ENCODE measurements at places on chromosomes 2 and 18.

GRCh38 chr2:46331109-46331766, 34.0 kb downstream of the EPAS1 start:
- DNase-seq, result no peak

GRCh38 chr2:157565550-157565949, 63.1 kb downstream of the ACVR1C start:
- DNase-seq, result no peak

GRCh38 chr2:209834767-209835166, 63.1 kb downstream of the UNC80 start:
- no peak for DNase-seq

GRCh38 chr18:55559739-55560138, 28.3 kb downstream of the TCF4 start:
- DNase-seq, result no peak

GRCh38 chr2:204535764-204536163, 9.5 kb upstream of the PARD3B start:
- no peak for DNase-seq

DNA sequence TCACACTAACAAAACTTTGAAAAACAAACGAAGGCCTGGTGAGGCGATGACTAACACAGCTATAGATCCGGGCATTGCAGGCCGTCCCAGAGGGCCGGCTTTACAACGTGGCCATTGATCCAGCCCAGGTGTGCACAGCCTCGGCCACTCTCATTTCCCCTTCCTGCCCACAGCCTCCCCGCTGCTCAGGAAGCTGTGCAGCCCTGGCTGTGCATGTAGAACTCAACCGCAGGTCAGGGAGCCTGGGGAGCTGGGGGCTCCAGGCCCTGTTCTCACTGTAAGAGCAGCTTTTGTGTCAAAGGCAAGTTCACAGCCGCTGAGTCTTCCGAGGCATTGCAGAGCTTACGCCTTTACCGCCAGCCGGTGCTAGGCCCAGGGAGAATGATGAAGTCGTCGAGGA, 87.2 kb downstream of the LONRF2 start:
- no peak for DNase-seq

GRCh38 chr2:55598056-55598795, 19.2 kb downstream of the PPP4R3B start:
- no peak for DNase-seq
